ENCODE measurements at places on chromosomes 3 and 15.

- DNase-seq = no peak
Measured at GRCh38 chr15:100221471-100222348, 120.1 kb downstream of the ADAMTS17 start.

GRCh38 chr3:74033381-74033780 lies 408.6 kb upstream of the PDZRN3 start:
- DNase-seq = no peak

GRCh38 chr3:15998911-15999310 lies 175.6 kb upstream of the GALNT15 start:
- no peak for DNase-seq

GRCh38 chr3:122268257-122269024 lies 56.6 kb upstream of the CSTA start:
- no peak for DNase-seq

- DNase-seq = no peak
Measured at GRCh38 chr3:42063888-42064287, 27.3 kb upstream of the TRAK1 start.

DNA sequence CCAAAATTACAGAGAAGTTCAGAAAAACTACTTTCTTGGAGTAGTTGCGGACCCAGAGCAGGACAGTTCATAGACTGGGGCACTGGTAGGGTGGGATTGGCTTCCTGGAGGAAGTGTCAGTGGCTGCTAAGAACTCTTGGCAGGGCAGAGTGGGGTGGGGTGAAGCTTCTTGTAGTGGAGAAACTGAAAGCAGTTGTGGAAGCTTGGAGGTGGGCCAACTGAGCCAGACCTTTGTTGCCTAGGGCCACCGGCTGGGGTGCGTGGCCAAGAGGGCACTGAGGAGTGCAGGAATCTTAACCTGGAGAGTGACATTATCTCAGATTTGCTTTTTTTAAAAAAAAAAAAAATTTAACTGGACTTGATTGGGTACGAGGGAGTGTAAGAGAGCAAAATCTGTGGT lies 3.1 kb downstream of the KAT2B start:
- DNase-seq = peak; percentile 34

GRCh38 chr3:72985576-72985975 lies 11.0 kb upstream of the PPP4R2 start:
- DNase-seq = no peak

GRCh38 chr3:55467099-55467498 lies 20.0 kb downstream of the WNT5A start:
- DNase-seq = no peak

- no peak for DNase-seq
Measured at GRCh38 chr3:126715432-126715831, 11.4 kb downstream of the CHCHD6 start.

DNA sequence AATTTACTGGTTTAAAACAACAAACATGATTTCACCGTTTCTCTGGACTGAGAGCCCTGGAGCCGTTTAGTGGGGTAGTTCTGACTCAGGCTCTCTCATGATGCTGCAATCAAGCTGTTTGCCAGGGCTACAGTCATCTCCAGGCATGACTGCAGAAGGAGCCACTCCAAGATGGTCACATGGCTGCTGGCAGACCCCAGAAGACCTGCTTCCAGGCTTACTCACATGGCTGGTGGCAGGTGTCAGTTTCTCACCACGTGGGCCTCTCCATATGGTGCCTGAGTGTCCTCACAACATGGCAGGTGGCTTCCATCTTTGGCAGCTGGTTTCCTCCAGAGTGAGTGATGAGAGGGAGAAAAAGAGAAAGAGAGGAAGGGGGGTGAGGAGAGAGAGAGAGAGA lies 378.3 kb upstream of the RGMA start:
- DNase-seq = no peak

GRCh38 chr3:40850861-40851260 lies 326.1 kb downstream of the ZNF621 start:
- no peak for DNase-seq

- DNase-seq = no peak
Measured at GRCh38 chr3:52435246-52436101, 9.4 kb downstream of the SEMA3G start.

- DNase-seq = no peak
Measured at GRCh38 chr3:53131096-53131495, 861 bp upstream of the RFT1 start.

- DNase-seq = no peak
Measured at GRCh38 chr15:53401503-53401902, 358.0 kb downstream of the WDR72 start.

DNA sequence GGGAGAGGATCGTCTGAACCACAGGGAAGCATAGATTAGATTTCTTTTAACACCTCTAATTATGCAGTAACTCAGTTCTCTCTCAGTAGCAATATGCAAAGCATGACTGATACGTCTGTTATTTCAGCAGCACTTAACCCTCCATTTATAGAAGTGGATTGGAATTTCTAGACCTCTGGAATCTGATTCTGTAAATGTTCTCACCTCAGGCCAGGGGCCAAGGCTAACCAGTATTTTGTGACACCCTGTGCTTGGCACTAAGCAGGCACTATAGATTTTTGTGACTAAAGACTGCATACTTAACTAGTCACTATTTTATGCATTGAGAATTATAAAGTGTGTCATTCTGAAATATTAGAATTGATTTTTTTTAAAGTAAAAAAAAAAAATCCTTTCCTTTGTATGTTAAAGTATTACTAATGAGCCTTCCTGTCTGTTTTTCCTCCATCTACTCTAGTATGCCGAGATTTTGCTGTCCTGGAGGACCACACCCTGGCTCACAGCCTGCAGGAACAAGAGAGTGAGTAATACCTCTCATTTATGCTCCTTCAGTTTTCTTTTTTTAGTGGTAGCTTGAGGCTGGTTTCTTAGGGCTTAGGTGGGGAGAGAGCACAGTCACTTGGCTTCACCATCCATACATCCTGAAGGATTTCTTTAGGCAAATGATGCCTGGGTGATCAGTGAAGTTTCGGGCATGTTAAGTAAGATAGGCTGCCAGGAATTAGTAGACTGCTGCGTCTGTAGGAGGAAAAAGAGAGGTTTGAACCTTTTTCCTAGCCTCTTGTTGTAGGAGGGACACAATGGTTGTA lies 26.5 kb upstream of the UTS2B start:
- DNase-seq = no peak

- DNase-seq = no peak
Measured at GRCh38 chr3:122200661-122201060, 17.2 kb downstream of the CASR start.

DNA sequence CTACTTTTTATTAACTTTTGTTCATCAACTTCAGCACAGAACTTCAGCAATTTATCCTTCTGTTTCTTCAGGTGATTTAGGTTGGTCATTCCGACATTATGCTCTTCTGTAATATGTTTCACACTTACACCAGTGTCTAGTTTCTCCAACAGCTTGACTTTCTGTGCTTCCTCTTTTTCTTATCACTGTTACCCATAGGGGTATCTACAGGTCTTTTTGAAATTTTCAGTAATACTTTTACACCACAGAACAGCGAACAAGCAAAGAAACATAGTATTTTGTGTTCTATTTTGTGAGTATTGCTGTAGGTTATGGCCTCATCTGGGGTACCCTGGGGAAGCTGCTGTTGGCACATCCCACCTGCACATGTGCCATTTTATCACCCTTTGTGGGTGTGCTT lies 260.7 kb downstream of the NSUN3 start:
- DNase-seq = no peak

DNA sequence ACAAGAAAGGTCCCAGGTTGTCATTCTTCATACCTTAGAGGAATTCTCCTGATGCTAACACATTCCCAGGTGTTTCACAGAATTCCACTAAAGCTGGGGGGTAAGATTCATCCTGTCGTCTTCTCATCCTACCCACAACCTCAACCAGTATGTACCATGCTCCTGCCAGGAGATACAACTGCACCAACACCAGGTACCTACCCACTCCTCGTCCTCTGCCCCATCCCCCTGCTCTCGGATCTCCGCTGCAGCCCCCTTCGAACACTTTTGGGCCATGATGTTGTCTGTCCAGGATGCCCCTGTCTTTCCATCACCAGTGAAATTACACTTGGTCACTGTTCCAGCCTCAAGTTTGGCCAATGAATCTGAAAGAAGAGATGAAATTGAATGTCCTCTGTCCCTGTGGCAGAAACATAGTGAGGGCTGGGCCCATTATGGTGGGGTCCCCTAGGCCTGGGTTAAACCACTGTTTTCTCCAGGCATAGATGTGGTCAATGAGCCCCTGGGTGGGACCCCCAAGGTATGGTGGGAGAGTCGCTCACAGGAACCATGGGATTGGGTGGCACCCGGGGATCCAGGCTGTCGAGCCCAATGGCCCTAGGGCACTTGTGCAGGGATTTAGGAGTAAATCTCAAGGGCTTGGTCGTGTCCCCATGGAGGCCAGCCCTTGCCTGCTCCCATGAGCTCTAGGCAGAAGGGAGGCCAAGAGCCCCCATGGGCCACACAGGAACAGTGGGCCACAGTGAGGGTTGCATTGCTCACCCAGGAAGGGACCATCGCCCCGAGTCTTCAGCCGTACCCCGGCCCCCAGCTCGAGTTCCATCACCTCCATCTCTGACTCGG lies 9.4 kb upstream of the AP3S2 start:
- DNase-seq = no peak

DNA sequence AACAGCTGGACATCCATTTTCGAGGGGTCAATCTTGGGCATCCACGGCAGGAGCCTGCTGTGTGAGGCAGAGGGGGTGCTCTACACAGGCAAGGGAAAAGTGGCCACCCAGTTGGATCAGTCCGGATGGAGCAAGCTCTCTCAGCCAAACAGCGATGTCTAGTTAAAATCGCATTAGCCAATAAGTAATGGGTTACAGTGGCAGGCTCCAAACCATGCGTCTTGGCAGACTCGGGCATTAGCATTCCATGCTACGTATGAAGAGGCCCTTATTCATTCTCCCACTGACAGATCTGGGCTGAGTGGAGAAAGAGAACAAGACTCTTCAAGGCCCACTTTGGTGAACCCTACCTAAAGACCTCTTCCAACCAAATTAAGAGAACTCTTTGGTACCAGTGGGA lies 49.3 kb downstream of the CCNB2 start:
- DNase-seq = no peak

- DNase-seq = no peak
Measured at GRCh38 chr15:83250781-83251180, 33.7 kb downstream of the BNC1 start.

- DNase-seq = no peak
Measured at GRCh38 chr3:159583662-159584061, 405.0 kb upstream of the IL12A start.

GRCh38 chr3:56917361-56918110 lies 115.8 kb upstream of the ARHGEF3 start:
- no peak for DNase-seq

DNA sequence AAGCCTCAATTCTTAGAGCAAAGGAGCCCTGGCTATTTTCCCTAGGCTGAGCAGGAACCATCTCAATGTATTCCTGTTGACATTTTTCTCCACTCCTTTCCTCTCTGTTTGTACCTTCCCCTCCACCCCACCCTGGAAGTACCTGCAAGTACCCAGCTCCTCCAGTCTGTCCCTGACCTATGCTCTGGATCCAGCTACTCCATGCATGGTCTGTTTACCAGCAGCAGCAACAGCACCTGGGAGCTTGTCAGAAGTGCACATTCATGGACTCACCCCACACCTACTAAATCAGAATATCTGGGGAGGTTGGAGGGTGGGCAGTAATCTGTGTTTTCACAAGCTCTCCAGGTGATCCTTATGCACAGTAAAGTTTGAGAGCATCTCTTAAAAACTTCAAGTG lies 240.7 kb upstream of the UMPS start:
- no peak for DNase-seq

- DNase-seq = no peak
Measured at GRCh38 chr3:17552351-17552750, 190.1 kb downstream of the TBC1D5 start.

DNA sequence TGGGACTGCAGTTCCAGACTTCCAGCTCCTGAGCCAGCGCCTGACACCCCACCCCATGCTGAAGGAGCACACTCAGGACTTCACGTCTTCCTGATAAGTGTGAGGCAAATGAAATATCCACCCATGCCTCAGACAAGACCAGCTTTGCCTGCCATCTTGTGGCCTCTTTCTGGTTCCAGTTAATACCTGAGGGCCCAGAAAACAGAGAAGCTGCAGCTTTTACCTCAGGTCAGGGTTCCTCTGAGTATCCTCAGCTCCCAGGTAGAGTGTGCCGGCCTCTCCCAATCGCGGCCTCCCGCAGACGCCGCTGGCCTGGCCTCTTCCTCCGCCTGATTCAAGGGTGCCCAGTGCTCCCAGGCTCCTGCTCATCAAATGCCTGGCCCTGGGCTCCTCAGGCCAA lies 5.1 kb upstream of the KLHL6 start:
- no peak for DNase-seq

DNA sequence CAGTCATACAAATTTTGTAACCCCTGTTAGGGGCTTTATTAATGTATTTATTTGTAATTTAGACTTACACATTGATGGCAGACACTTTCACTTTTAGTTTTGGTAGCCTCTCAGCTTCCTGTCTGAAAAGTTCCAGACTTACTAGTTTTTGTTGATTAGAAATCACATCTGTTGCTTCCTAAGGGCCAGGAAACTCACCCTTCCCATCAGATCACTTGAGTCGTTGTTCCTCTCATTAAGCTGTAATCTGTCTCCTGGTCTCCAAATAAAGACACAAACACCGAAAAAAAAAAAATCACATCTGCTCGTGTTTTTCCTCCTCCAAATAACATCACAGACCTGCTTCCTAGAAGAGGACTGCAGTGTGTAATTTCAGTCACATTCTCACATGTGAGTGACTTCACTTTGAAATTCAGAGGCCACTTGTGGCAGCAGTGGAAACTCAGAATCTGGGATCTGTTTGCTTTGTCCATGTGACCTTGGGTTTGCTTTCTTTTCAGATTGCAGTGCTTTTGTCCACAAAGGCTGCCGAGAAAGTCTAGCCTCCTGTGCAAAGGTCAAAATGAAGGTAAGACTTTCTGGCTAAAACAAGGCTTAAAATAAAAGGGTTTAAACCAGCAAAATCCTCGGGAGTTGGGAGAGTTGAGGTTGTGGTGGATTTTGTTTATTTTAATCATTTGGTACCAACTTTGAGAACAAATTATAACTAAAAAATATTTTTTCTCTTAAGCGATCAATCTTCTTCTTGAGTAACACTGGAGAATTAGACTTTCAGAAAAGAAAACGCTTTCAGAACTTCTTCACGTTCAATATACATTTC lies 87.0 kb downstream of the KLHL25 start:
- no peak for DNase-seq

DNA sequence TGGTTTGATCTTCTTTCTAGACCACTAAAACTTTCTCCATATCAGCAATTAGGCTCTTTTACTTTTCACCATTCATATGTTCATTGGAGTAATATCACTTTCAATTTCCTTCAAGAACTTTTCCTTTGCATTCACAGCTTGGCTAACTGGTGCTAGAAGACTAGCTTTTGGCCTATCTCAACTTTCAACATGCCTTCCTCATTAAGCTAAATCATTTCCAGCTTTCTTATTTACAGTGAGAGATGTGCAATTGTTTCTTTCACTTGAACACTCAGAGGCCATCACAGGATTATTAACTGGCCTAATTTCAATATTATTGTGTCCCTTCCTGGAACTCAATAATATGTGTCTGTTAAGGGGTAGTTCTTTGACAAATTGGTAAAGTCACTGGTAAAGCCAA lies 42.8 kb upstream of the PLOD2 start:
- no peak for DNase-seq

Data from T follicular helper cell (primary cell).